ENCODE measurements at places on chromosomes 5 and 9.

DNA sequence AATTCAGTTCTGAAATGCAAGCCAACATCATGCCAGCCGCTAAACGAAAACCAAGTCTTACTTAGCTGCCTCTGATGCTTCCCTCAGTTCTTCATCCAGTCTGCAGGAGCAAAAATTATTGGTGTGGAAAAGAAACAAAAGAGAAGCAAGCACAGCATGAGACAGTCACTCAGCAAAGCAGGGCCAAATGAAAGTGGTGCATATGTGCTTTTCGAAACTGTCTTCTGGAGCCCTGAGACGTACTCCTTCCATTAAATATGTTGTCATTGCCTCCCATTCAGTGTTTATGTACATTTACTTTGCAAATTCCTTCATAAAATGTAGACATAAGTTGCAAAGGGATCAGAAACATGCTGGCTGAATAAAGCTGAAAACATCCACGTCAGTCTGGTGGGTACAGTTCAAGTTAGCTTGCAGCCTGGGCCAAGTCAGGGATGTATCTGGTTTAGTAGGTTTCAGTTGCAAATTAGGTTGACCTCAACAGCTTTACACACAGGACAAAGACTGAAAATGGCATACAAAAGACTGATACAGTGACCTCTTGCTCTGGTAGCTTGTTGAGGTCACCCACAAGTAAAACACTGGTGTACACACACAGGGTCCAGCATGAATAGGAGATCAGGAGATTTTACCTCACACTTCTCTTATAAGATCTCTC lies 139.7 kb upstream of the PCA3 start:
- no peak for DNase-seq

DNA sequence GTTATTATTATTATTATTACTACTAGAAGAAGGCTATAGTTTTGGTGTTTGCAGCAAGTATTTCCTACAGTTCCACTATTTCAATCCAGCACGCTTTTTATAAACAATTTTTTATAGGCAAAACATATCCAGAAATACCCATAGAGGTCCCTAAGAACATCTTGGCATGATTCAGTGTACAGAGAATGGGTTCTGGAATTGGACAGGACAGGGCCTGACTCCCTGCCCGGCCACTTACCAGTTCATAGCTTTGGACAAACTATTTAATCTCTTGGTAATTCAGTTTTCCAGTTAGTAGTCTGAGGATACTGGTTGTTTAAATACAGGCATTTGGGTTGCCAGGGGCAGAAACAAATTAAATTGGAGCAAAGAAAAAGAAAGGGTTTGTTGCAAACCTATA lies 91.2 kb downstream of the PGM5 start:
- no peak for DNase-seq

- DNase-seq = no peak
These were observed 1.1 kb upstream of the BRD3 start for GRCh38 chr9:134068744-134069479.

- DNase-seq = no peak
These were observed 73.6 kb upstream of the TGFBR1 start for GRCh38 chr9:99031319-99031718.

- DNase-seq = no peak
These were observed 468.7 kb downstream of the TLE4 start for GRCh38 chr9:80040457-80040856.

DNA sequence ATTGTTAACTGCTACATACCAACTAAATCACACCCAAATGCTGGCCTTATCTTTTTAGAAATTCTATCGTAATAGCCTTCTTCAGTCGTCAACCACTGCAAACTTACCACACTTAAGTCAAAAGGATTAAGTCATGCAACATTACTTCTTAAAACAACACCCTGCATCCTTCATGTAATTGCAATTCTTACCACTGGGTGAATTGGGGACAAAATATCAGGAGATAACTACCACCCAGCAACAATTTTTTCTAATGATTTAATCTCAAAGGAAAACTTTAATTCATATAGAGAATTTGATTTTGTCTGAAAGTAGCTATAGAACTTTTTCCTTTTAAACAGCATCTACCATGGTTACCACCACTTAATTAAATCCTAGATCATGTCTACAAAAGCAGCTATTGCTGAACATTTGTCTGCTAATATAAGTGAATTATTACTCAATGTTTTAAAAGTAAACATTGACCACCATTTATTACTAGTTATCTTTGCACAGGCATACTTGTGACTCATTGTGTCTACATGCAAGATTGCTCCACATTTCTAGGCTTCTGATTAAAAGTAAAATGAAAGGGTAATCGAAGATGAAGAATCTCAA lies 10.5 kb downstream of the MLLT3 start:
- DNase-seq = no peak

DNA sequence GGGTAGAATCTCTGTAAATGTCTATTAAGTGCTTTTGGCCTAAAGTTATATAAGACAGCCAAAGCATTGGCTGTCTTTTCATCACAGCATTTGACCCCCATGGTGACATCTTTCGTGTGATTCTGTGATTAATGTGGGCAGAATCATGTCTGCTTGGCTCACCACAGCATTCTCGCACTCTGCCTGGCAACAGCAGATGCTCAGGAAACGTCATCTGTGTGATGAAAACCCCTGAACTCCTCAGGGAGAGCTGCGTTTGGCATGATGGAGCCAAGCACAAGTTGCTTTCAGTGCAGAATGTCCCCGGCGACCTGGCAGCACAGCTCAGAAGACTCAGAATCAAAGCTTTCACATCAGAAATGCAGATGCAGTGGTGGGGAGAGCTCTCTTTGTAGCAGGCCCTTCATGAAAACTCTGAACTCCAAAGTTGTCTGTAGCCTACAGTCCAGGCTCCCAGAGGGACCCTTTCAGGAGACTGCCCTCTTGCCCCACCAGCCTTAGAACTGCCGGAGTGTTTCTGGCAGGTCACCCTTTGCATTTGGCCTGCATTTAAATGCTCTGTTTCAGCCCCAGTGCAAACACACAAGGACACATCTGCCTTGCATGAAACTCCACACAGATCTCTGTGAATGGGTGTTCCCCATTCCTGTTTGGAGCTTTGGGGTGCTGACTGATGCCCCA lies 155.6 kb upstream of the PANK3 start:
- peak; percentile 48 for DNase-seq

DNA sequence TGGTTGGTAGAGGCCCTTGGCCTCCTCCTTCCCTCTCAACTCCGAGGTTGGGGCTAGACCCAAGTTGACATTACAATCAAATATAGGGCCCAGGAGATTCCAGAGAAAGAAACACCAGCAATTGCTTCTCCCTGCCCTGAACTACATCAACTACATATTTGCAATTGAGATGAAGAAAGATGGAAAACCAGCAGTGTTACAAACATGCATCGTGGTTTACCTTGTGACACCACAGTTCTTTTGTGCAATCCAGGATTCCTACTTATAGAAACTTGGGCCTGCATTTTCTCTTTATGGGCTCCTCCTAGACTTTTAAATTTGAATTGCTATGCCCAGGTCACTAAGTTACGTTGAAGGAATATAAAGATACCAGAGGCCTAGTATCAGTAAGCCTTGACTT lies 126.7 kb downstream of the DCP2 start:
- DNase-seq = no peak

DNA sequence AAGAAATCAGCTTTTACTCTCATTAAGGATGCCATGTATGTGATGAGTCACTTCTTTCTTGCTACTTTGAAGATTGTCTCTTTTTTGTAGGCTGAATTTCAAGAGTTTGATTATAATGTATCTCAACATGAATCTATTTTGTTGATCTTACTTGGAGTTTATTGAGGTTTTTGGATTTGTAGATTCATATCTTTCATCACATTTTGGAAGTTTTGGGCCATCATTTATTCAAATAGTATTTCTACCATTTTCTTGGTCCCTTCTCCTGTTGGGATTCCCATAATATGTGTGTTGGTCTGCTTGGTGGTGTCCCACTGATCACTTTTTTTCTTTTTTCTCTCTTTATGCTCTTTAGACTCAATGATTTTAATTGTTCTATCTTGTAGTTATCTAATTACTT lies 116.3 kb downstream of the CNTLN start:
- DNase-seq = no peak

DNA sequence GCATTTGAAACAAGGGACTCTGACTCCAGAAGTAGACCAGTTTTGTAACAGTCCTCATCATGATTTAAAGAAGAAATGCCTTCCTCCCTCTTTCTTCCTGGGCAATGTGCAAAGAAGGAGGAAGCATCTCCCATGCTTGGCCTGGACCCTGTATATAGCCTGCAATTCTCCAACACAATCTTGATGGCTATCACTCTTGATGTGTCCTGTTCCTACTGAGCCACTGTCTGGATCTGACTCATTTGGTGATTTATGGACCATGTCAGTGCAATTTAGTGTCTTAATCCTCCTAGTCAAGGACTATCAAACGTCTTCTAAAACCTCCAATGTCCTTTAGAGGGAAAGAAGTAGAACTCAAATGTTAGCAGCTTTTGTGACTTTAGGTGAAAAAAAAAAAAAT lies 697.3 kb downstream of the TLR4 start:
- DNase-seq = no peak

GRCh38 chr9:35540315-35540714 lies 50.4 kb downstream of the RUSC2 start:
- no peak for DNase-seq

DNA sequence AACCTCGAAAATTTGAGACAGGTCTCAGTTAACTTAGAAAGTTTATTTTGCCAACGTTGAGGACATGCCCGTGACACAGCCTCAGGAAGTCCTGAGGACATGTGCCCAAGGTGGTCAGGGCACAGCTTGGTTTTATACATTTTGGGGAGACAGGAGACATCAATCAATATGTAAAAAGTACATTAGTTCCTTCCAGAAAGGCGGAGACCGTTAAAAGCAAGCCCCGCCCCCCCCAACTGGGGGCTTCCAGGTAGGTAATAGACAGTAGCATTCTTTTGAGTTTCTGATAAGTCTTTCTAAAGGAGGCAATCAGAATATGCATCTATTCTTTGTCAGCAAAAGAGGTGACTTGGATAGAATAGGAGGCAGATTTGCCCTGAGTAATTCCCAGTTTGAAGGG lies 599 bp upstream of the MOCS2 start:
- DNase-seq = no peak

DNA sequence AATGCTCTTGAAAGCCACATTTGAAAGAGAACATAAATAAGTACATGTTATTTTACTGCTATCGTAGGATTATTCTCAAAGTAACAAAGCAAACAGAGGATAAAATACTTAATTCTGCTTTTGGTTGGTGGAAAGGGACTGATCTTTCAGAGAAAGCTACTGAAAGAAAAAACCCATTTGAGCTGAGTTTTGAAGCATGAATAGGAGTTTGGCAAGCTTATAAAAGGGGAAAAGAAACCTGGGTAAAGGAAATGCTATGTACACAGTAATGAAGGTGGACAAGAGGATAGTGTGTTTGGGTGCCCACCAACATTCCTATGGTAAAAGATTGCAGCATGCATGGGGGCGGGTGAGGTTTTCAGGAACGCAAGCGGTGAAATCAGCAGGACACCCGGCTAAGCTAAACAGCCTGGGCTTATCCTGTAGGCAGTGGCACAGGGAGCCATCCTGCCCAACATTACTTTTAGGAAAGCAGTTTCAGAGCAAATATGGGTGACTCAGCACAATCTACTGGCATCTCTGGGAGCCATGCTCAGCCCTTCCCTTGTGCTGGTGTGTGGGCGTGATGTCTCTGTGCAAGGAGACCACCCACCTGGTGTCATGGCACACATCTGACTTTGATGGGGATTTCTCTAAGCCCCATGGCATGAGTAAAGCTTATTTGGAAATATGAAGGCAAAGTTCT lies 673.9 kb upstream of the KLF4 start:
- DNase-seq = no peak

All from right hindlimb (tissue), 1 donor.